HEK293T (cell line): ENCODE measurements at places on chromosomes 13 and 19.

DNA sequence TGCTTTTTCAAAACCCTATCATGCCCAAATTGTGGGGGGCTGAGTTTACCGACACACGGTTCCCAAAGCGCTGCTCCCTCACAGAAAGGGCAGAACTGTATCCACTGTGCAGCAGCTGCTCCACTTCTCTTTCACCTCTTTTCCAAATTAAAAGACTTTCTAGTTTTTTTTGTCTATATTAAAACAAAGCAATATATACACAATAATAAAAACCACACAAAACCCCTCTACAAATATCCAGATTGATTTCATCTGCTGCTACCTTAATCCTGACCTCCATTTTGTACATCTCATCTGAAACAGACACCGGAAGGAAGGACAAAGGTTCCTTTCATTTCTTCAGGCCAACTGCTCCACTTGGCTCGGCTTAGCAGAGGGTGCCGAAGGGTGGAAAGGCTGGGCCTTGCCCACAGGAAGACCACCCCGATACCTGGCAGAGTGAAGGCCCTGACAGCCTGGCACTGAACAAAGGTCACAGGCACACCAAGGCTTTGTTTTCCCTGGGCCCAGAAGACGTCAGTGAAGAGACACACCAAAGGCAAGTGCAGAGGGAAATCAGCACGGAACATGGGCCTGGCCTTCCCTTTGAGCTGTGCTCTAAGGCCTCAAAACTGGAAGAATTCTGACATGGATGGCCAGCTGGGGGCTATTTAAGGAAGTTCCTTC, 71.6 kb downstream of the LATS2 start:
- DNase-seq: no peak

DNA sequence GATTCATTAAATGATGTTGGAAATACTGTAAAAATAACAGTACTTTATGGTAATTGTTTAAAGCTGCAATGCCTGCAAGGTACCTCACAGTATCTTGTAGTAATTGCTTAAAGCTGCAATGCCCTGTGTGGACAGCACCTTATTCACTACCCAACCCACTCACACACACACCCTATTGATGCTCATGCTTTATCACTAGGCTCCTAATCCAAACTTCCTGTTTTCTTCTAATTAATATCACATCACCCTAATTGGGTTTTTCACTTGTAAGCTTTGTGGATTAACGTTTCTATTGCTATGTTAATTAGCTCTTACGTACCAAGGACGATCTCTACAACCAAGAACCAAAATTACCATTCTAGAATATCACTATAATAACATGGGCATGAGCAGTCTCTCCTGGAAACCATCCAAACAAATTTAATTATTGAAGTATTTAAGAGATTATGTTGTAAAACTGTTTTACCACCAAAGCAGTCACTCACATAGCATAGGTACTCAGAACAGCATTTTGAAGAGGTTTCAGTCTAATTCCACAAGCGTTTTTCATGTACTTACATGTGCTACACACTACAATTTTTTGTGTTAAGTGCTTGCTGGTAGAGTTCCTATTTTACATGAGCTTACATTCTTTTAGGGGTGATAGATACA, 303.8 kb downstream of the PCDH9 start:
- DNase-seq: no peak

DNA sequence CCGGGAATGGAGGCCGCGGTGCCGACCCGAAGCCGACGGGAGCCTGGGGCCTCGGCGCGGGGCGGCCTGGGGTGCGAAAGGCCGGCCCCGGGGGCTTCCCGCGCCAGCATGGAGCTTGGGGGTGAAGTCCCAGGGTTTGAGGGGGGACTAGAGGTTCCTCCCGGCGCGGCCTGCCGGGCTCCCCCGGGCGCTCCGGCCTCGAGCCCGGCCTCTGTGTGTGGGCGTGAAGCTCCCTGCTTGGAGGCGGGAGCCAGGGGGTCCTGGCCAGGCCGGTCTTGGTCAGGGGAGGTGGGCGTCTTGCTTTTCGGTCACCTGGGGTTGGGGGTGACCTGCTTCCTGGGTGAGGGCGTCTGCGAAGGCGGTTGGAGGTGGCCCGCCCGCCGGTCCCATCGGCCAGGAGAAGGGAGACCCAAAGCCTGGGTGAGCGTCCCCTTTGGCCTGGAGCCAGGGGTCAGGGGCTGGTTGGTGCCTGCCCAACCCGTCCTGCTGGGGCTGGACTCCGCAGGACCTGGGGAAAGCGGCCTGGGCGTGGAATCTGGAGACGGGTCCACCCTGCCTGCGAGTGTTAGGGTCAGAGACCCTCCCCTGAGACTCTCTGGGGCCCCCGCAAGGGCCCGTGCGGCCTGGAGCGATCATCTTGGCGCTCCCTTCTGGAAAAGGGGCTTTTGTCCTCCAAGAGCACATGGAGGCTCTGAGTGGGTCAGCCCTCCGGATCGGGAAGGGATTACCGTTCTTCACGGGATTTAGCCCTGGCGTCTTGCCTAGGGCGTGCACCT, 535 bp downstream of the BSG start:
- no peak for DNase-seq

- peak; percentile 84 for DNase-seq
Observed at GRCh38 chr19:40523322-40524047, 53.2 kb upstream of the SHKBP1 start.

GRCh38 chr13:23320926-23321534, 112.5 kb downstream of the SACS start:
- no peak for DNase-seq

- DNase-seq: no peak
Observed at GRCh38 chr19:39321117-39321831, 611 bp upstream of the LRFN1 start.

GRCh38 chr19:42468273-42468796, 25.6 kb upstream of the CXCL17 start:
- peak; percentile 54 for DNase-seq

DNA sequence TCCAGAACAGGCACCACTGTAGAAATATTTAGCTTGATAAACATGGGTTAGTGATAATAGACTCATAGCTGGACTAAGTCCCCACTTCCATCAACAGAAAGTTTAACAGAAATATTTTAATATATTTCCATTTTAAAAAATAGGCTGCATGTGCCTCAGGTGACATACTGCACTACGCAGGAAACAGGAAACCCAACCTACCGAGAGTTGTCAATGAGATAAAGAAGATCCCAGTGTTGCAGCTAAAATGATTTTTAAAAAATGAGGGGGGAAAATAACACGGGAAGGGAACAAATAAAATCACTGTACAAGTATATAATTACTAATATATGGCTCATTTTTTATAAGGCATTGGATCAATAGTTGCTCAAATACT, 154.8 kb downstream of the TBC1D4 start:
- DNase-seq: no peak

GRCh38 chr13:57418067-57418677, 213.4 kb upstream of the PCDH17 start:
- no peak for DNase-seq

DNA sequence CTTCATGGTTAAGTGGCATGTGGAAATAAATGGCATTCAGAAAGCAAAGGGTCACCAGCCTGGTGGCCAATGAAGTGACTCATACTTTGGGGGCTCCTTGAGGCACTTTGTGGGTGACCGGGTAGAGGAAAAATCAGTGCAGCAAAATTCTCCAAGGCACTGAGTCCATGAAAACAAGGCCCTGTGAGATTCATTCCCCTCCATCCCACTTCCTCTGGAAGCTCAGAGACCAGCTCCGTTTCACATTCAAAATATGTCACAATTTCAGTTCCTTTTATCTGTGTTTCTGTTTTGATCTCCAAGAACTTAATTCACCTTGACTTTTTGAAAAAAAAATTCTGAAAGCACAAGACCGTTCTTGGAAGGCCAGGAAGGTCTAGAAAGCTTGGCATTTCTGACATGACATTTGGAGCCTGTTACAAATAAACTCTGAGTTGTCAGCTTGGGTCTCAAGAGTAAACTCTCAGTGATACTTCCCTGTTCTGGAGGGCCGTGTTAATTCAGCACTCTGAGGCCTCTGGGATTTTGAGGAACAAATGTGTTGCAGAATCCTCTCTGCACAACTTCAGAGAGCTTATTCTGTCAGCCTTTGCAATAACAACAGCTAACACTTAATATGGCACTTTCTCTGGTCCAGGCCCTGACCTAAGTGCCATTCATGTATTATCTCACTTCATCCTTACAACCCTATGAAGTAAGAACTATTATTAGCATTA, 6.8 kb downstream of the CYSLTR2 start:
- DNase-seq: no peak

DNA sequence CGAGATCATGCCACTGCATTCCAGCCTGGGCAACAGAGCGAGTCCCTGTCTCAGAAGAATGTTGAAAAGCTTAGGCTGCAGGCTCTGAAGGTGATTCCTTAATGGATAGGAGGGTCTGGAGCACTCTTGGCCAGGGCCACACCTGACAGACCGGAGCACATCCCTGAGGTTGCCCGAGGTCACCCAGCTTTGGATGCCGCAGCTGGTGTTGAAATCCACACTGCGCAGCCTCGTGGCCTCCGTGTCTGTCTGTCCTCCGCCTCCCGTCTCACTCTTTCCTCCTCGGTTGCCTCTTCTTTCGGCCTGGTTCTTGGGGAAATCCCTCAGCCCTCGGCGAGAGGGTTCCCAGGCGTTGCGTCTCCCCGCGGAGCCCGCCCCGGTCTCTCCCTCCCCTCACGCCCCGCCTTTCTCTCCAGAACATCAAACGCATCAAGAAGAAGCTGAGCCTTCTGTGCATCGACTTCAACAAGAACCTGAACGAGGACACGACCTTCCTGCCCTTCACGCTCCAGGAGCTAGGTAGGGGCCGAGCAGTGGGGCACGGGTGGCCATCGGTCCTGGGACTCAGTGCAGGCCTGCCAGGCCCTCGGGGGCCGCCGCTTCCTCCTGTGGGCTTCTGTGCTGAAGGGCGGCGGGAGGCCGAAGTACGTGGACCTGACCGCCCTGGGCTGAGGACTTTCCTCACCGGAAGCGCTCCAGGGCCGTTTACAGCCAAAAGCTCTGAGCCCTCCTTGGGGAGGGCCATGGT, 14.1 kb downstream of the THOP1 start:
- DNase-seq: no peak

GRCh38 chr19:51478381-51479234, at the start of gene CEACAM18:
TSS of gene CEACAM18 (plus strand) at chr19:51478539.
- no peak for DNase-seq

DNA sequence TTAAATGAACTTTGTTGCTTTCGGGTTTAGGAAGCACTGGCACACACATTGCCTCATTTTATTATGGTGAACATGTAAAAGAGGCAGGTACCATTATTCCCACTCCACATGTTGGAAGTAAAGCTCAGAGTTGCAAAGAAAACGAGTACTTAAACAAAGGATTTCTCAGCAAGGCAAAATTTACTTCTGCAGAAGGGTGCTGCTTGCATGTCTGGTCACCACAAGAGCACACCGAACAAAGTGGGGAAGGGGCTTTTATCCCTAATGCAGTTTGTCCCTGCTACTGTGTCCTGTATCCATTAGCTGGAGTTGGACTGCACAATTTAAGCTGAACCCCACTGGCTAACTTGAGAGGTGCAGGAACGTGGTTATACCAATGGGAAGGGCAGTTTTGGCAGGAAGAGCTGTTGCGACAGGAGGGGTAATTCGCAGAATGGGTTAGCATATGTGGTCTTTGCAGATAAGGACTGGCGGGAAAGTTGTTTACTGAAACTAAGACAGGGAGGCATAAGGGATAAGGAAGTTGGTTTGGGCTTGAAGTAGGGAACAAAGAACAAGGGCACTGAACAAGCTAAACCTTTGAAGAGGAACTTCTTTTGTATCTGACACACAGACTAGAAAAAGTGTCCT, 545.5 kb downstream of the UQCRFS1 start:
- DNase-seq: no peak
